CD4-positive, alpha-beta T cell treated with Interleukin-4 for 1 hour (primary cell): ENCODE measurements at places on chromosomes 7 and 10.
A peak's percentile ranks its signal among the peaks of the same experiment; 100 is the strongest.

DNA sequence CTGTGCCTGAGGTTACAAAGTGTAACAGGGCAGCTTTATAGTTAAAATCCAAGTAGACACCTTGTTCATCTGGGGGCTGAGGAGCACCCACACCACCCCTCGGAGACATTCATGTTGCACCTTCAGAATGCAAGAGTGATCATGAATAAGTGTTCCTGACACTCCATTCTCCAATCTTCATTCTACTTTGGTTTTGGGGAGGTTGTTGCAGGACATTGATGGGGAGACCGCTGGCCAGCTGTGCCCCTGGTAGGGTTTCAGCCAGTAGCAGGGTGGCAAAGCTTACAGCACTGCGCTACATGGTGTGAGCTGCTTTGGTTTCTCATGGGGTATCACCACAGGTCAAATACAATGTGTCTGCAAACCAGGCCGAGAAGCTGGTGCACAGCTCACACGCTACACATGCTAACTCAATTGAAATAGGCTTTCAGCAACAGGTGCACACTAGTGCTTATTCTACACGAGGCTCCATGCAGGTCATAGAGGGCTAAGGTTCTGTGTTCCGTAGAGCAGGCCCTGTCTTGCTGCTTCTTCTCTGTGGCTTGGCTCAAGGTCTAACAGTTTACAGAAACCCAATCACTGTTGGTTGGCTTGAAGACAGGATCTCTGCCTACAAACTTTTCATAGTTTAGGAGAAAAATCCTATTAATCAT is 317.4 kb upstream of the ZNF32 start:
- no peak for DNase-seq

- no peak for DNase-seq
These were observed 44.7 kb upstream of the MXI1 start for GRCh38 chr10:110162741-110163145.

- no peak for DNase-seq
These were observed 40.9 kb upstream of the ZNF32 start for GRCh38 chr10:43689618-43689954.

- no peak for DNase-seq
These were observed 60.8 kb downstream of the CHN2 start for GRCh38 chr7:29255199-29255878.

DNA sequence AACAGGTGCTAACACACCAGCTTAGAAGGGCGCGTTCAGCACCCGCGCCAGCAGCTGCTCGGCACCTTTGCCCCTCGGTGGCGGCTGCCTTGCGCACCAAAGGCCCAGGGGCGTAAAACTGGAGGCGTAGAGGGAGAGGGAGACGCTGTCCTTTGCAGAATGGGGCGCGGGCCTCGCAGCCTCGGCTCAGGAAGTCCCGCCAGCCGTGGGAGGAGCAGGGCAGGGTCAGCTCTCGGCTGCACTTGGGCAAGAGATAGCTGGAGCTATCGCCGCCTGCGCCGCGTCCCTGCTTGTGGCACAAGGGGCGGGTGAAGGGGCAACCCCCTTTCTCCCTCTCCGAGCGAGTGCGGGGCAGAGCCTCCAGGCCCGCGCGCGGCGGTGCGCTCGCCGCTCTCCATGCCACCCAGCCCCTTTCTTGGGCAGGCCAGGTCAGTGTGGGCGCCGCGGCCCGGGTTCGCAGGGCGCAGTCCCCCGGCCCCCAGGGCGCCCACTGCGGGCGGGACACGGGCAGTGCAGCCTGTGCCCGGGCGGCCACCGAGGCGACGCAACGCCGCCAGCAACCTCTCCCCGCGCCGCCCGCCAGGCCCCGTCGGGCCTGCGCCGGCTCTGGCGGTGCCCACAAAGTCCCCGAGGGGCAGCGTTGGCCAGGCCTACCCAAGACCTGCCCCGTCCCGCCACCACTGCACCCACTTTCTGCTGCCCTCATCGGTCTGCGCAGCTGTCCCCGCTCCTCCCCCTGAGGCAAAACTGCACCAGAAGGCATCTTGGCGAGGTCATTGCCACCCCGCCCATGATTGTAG is 4.1 kb downstream of the NEUROD6 start:
- DNase-seq: no peak

GRCh38 chr10:119207713-119208552 is 562 bp downstream of the GRK5 start:
- DNase-seq: peak; percentile 13

DNA sequence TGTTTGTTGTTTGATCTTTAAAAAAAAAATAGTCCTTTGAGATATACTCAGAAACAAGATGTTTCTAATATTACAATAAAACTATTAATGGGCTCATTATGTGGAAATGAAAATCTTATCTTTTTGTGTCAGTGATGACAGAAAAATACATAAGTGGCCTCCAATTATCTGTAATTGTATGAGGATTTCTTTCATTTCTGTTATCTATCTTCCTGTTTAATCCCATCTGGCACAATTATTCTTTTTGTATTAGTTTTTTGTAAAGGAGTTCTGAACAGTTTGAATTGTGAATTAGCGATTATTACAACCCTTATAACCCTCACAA is 270.8 kb downstream of the BBS9 start:
- no peak for DNase-seq

DNA sequence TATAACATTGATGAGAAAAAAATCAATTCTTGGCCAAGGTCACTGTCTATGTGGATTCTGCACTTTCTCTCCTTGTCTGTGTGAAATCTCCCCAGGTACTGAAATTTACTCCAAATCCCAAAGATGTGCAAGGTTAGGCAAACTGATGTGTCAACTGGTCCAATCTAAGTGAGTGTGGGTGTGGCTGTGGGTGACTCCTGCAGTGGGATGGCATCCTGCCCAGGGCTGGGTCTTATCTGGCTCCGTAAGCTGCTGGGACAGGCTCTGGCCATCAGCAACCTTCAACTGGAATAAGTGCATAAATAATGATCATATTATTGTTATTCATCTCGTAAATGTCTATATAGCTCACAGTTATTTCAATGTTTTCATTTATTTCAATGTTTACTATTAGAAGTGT is 79.3 kb downstream of the JCAD start:
- no peak for DNase-seq

DNA sequence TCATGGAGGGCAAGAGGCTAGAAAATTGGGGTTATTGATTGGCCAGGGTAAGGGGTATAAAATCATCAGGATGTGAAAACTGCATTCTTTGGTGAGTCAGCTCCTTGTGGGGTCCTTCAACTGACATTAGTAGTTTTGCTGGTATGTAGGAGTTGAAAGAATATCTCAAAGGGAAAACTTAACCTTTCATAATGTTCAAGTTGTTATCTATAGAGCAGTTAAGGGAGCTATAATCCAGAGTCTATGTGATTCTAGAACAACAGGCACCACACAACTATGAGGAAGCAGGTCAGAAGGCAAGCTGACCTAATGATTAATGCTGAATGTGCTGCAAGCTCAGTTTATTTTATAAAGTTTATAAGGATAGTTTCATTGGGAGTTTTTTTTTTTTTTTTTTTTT is 13.7 kb downstream of the PRPS1L1 start:
- no peak for DNase-seq

DNA sequence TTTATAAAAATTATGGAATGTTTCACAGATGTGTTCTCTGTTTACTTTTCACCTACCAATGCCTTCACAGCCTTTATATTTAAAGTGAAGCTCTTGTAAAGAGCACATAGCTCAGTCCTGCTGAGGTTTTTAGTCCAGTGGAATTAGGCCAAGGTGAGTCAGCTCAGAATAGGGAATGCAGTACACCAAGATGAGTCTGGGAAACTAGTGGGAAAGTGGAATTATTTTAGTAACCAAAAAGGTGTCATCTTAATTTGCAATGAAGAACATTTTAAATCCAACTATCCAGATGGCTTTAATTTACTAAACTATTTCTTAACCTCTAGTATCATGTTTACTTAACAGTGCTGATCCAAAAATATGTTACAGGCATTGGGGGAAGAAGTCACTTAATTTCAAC is 236.3 kb upstream of the CTBP2 start:
- DNase-seq: no peak

DNA sequence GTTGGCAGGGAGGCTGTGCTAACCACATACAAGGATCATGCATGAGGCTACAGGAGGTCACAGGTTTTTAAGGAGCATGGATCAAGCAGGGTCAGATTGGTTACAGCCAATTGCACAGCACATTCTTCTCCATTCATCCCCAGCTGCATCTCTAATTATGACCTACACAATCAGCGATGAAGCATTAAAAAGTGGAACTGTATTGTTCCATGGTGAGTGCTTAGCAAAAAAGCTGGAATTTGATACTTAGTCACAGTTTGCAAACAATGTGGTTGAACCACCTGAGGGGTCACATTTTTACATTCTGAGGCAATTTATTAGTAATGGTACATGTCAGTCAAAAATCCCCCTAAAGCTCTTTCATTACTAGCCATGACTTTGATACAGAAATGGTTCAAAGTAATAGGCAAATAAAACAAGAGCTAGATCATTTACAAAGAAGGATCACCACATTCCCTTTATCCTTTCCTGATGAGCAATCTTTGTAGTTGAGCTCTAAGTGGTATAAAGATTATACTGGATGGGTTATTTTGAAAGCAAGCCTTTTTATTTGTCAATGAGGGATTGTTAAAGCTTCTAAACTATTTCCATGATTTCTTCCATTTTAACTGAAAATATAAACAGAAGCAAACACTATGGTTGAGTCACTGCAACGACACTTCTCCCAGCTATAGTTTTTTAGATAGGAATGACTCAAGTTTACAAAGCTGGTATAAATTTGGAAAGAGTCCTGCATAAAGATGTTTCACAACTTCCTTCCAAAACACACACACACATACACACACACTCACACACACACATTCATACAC is 217.8 kb upstream of the SEMA3A start:
- no peak for DNase-seq

GRCh38 chr7:151520419-151521261 is 945 bp upstream of the RHEB start:
- DNase-seq: peak; percentile 19

GRCh38 chr7:2257046-2257551 is 15.1 kb downstream of the NUDT1 start:
- DNase-seq: no peak

GRCh38 chr7:157990226-157990880 is 597.3 kb downstream of the PTPRN2 start:
- DNase-seq: no peak

DNA sequence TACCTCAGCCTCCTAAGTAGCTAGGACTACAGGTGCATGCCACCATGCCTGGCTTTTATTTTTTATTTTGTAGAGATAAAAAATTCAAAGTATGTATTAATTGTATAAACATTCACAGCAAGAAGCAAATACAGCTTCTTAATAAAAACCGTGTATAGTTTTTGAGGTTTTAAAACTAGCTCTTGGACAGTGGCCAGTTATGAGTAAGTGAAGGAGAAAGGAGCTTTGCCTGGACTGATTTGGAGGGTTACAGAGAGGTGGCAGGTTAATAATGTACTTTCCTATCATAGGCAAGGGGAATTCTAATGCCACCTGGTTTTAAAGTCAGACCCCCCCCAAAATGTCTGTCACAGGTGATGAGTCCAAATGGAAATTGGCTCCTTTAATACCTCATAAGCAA is 43.4 kb downstream of the ZNRF2 start:
- DNase-seq: no peak

- no peak for DNase-seq
These were observed 229.2 kb downstream of the ADARB2 start for GRCh38 chr10:1508096-1508495.

- no peak for DNase-seq
These were observed 17.0 kb upstream of the SH3PXD2A start for GRCh38 chr10:103872137-103872931.

GRCh38 chr7:137832382-137832781 is 14.4 kb downstream of the DGKI start:
- no peak for DNase-seq

DNA sequence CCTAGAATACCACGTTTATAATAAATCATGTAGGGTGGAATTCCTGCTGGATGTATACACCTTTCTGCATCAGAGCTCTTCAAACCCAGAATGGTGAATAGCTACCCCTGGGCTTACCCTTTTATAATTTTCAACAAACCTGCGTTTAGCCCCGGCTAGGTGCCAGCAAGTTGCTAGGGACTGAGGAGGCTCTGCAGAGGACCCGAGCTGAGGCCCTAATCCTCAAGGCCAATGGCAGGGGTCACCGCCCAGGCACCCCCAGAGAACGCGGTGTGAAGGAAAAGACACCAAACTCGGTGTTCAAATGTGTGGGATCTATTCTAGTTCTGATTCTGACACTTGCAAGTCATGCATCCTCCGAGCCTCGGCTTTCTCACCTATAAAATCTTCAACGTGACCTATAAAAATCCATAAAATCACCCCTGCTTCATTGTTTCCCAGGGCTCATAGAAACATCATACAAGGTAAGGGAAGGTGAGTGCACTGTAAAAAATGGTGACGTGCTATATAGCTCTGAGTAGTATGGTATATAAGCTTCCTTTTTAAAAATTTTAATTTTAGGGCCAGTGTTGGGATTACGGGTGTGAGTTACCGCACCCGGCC is 2.5 kb upstream of the ANXA11 start:
- no peak for DNase-seq

GRCh38 chr10:558891-559766 is 130.3 kb downstream of the DIP2C start:
- no peak for DNase-seq

GRCh38 chr10:57919864-57920263 is 347.8 kb downstream of the IPMK start:
- DNase-seq: no peak

GRCh38 chr10:112967200-112967599 is 17.2 kb downstream of the TCF7L2 start:
- no peak for DNase-seq

GRCh38 chr7:119270045-119270464 is 1002.9 kb upstream of the KCND2 start:
- DNase-seq: no peak

DNA sequence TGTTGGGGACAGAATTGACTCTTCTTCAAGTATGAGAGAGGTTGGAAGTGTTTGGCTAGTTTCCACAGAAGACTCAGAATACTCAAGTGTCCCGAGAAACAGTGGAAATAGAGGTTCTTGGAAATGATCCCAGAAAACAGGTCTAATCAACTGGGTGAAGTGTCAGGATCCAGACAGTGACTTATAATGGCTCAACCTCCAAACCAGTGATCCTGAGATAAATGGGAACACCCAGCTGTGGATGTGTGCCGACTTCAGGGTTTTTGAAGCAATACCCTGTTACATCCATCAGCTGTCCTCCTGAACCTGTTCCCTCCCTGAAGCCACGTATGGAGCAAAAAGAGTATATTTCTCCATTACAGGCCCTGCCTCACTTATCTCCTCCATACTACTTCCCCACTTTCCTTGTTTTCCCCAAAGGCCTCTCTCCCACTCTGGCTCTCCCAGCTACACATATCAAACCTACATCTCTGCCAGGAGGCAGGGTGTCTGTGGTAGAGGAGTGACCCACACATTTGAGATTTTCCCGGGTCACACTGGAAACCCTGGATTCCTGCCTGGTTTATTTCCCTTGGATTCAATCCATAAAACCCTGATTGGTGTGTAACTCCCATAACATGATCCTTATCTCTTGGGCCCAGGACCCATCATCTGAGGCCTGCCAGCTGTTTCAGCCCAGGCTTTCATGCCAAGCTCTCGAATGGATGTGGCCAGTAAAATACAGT is 17.6 kb upstream of the ELOVL3 start:
- DNase-seq: no peak
